BE2C (cell line): ENCODE measurements at places on chromosomes 4 and X.

DNA sequence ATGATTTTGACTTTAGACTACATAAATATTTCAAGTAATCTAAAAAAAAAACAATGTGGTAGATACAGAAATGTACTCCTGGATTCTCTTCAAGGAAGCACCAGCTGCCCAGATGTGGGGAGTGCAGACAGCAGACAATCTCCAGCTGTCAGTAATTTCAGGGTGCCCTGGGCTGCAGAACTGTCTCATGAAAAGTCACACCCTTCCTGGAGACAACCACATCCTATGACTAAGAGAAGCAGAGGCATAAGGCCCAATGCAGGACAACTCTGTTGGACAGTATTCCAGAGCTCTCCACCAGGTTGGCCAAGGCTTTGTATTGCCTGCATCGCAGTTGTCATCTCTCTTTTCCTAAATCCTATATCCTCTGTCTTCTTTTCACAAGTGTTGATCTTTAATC lies 34.4 kb upstream of the BLTP1 start:
- DNase-seq, result no peak

DNA sequence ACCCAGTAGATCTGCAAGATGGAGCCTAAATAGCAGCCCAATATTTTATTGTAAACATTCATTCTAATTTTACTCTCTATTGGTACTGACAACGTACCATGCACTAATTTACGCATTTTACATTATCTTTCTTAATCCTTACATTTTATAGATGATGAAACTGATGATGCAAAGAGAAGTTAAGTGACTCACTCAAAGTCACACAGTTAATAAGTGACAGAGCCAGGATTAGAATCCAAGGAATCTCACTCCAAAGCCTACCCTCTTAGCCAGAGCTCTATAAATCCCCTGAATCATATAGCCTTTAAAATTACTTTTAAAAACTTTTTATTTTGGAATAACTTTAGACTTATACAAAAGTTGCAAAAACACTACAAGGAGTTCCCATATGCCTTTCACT lies 37.6 kb downstream of the PHKA1 start:
- DNase-seq, result no peak

DNA sequence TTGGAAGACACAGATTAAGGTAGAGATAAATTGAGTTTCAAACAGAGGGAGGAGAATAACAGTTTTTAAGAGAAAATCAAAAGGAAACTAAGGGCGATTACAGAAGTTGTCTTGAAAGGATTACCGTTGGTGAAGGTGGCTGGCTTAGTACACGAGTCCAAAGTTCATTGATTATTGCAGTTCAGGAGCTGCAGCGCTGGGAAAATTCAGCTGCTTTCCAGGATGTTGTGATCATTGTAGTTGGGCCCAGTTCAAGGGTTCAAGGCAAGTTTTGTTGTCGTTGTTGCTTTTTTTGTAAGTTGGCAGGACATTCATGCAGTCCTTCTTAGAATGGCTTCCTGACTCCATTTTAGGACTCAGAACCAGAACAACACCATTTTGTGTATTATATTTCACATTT lies 461.7 kb downstream of the RAPGEF2 start:
- DNase-seq, result no peak

GRCh38 chrX:26522501-26522900 lies 306.5 kb downstream of the MAGEB5 start:
- DNase-seq, result no peak

GRCh38 chr4:16259241-16259888 lies 33.1 kb upstream of the TAPT1 start:
- DNase-seq, result no peak

DNA sequence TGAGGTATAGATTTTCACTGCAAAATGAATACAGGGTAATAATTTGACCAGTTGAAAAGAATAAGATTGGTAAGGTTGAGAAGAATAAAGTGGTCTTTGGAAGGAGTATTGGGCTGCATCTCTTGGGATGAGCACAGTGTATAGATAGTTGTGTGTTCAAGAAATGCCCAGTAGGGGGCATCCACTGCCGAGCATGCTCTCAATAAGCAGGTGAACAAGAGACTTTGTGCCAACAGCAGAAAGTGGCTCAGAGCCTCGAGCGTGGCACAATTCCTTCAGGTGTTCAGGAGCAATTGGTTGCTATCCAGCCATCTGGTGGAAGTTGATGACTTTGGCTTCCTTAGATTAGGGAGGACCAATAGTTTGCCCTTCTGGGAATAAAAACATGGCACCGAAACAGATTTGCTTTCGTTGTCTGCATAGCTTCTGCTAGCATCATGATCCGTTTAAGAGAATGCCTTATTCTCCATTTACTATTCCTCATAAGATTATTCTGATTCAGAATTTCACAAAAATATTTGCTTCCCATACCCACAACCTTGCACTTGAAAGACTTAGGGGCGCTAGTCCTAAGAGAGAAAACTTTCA lies 258.1 kb upstream of the NEIL3 start:
- DNase-seq, result peak; percentile 69

DNA sequence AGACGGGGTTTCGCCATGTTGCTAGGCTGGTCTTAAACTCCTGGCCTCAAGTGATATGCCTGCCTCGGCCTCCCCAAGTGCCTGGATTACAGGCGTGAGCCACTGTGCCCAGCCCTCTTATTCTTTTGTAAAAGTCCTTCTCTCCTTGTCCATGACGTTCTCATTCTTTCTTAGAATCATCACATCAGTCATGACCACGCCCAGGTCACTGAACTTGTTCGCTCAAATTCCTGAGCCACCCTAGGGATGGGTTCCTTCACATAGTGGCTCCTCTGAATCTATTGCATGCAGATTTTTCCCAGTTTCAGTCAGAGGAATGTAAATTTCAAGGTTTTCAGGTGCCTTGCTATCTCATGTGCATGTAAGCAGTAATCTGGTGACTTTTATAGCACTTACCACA lies 15.7 kb downstream of the JADE1 start:
- no peak for DNase-seq

- no peak for DNase-seq
Observed at GRCh38 chrX:107701493-107702121, 73.3 kb downstream of the PRPS1 start.

DNA sequence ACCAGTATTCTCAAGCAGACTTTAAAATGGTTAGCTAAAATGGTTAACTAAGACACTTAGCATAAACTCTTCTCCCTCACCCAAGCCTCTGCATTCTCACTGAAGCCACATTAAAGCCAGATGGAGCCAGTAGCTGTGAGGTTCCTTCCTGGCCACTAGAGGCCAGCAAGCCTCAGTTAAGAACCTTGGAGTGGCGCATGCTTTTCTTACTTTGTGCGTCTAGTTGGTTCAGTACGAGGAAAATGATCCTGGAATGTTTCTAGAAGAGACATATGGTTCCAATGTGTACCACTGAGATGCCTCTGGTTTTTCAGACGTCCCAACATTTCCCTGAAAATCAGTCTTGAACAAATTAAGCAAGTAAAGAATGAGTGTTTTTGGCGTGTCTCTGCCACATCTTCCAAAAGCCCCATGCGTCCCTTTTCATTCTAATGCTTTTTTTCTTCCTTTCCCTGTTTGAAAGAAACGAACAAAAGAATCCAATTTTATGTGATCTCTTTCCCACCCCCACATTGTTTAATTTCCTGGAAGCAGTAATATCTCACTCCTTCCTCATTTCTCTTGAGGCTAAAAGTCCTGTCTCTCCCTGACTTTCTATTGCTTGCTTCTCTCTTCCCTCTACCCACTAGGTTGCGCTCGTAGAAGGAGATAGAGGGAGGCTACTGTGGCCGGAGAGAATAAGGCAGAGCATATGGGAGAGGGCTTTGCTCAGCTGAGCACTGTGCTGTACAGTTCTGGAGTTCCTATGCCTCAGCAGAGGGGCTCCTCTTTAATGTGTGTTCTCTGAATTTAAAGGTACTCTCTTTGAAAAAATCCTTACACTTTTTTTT lies 82.9 kb upstream of the TAB3 start:
- peak; percentile 37 for DNase-seq

DNA sequence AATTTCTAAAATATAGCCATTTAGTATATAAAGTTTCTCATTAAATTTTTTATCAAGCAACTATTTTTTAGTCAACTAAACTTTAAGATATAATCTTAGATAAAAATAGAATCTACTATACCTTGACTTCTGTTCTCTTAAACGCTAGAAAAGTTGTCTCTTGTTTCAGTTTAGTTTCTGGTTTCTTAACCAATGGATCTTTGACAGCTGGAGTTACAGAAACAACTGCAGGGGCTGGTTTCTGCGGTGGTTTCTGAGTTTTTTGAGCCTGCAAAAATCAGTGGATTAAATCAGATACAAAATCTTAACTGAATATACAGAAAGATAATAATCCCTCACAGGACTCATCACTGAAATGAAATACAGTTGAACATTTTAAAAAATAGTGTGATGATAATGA lies 21.9 kb downstream of the INTS12 start:
- no peak for DNase-seq

GRCh38 chr4:46994007-46994405 lies 625 bp upstream of the GABRA4 start:
- DNase-seq, result no peak

DNA sequence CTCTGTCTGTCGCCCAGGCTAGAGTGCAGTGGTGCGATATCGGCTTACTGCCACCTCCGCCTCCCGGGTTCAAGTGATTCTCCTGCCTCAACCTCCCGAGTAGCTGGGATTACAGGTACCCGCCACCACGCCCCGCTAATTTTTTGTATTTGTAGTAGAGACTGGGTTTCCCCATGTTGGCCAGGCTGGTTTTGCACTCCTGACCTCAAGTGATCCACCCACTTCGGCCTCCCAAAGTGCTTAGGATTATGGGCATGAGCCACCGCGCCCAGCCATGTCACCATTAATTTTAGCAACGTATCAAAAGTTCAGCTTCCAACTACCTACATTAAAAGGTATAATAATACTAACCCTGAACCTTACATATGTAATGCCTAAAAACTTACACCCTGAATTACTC lies 940 bp upstream of the UTP3 start:
- no peak for DNase-seq

- peak; percentile 35 for DNase-seq
Observed at GRCh38 chrX:44035571-44035970, 62.4 kb upstream of the NDP start.

- no peak for DNase-seq
Observed at GRCh38 chrX:133749370-133749769, 236.0 kb downstream of the GPC3 start.

DNA sequence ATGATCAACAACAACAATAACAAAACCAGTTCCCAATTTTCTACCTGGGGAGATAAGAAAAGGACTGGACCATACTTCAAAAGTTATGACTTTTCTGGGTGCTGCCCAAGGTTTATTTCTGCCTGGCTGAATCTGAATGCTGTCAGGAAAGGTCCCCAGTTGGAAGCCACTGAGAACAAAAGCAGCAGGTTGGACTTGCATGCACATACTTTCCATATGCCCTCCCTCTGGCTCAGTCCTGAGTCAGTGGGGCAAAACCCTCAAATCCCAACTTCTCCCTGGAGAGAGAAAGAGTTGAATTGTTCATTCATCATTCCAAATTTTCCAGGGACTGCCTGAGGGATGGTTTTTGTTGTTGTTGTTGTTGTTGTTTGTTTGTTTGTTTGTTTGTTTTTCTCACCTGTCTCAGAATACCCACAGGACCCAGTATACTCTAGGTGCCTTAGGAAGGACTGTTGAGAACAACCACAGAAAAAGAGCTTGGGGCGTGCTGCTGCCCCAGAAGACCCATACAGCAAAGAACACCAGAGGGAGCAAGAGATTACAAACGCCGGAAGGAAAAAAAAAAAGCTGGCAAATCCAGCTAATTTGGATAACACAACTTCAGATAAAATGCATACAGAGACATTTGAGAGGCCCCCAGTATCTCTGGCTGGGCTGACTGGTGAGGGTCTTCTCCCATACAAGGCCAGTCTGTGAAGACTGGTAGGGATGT lies 138.9 kb upstream of the INPP4B start:
- no peak for DNase-seq

DNA sequence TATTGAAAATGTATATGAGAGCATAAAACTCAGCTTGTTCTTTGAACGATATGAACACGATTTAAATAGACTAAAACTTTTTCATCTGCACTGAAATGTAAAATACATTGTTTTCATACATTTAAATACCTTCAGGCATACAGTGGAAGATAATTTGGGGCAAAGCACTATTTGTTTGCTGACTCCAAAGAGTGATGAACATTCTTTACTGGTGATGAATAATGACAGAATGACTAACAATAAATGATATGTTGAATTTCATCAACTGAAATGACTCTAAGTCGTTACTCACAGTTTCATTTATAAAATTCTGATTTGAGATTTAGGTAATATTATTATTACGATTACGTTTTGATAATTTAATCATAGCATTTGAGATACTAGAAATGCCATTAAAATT lies 1160.1 kb downstream of the NLGN4X start:
- no peak for DNase-seq
